Stimulated activated CD4-positive, alpha-beta T cell treated with anti-CD3 and anti-CD28 coated beads, Interleukin-4, amount 100 ng/mL, for 48 hours (primary cell): ENCODE measurements at places on chromosomes 6 and 20.

GRCh38 chr6:34447910-34448309 is 18.0 kb upstream of the PACSIN1 start:
- no peak for DNase-seq

GRCh38 chr6:24927277-24927955 is 8.3 kb downstream of the RIPOR2 start:
- DNase-seq = no peak

DNA sequence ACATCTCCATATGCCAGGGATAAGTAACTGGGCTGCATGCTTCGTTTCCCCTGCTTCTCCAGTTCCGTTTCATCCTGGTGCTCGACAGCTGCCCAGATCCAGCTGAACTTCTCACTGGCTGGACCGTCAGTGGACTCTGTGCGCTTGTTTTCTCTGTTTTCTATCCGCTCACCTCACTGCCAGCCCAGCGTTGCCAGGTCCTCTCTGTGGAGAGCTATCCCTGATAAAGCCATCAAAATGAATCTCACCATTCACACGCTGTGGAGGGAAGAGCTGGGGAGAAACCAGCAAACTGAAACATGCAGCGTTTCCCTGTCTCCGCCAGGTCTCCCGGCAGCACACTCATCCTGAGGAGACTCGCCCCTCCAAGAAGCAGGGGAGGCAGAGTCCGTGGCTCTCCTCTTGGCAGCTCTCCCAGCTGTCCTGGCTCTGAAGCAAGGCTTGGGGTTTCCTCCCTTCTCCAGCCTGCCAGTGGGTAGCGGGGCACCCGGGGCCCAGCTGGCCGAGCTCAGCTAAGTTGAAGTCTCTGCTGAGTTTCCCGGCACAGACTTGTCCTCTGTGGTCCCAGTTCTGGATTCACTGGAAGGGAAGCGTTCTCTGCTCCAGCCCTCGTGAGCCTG is 160.9 kb downstream of the DTNBP1 start:
- no peak for DNase-seq

- no peak for DNase-seq
Observed at GRCh38 chr20:61748376-61748775, 317.3 kb downstream of the TAF4 start.

DNA sequence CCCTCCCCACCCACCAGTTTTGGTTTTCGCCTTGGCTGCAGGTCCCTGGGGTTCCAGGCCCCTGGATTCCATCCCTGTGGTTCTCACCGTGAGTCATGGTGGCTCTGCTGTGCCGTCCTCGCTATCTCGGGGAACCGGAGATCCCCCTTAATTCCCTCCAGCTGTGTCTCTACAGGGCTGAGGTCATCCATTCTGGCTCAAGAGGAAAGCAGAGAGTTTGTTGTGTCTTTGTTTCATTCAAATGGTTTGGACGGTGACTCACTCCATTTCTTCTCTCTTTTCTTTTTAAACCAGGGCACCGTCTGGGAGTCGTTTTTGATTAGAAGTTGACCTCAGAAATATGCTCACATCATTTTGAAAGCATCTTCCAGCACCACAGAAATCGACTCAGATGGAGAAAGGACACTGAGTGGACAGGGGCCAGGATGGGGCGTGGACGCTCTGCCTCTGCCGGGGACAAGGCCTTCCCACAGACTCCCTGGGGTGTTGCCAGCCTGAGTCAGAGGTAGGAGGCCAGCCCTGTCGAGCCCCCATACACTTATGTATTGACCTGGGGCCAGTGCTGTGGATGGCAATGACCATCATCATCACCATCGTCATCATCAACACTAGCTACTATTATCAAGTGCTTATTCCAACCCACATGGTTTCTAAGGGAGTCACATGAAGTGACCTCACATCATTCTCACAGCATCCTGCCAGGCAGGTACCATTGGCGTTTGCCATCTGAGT is 176.2 kb downstream of the NFATC2 start:
- DNase-seq = no peak

DNA sequence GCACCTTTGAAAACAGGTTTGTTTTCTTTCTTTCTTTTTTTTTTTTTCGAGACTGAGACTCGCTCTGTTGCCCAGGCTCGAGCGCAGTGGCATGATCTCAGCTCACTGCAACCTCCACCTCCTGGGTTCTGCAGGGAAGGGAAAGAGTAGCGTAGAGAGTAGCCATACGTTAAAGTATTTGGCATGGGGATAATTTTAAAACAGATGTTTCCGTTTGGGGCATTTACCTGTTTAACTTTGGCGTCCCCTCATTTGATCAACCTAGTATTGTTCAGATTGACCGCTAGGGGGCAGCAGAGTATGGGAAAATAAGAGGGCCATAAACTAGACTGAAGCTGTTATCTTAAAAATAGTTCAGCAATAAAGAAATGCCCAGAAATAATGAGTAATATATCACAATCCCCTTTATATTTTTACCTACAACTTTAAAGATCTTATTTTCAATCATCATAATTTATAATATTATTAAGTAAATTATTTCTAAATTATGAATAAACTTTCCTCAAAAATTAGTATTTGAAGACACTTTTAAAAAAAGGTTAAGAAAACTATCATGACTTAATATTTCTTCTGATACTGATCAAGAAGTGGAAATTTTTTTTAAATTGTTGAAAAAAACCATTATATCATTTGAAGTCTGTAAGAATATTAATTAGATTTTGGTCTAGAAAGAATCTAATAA is 7.6 kb upstream of the TAAR9 start:
- DNase-seq = peak; percentile 63

DNA sequence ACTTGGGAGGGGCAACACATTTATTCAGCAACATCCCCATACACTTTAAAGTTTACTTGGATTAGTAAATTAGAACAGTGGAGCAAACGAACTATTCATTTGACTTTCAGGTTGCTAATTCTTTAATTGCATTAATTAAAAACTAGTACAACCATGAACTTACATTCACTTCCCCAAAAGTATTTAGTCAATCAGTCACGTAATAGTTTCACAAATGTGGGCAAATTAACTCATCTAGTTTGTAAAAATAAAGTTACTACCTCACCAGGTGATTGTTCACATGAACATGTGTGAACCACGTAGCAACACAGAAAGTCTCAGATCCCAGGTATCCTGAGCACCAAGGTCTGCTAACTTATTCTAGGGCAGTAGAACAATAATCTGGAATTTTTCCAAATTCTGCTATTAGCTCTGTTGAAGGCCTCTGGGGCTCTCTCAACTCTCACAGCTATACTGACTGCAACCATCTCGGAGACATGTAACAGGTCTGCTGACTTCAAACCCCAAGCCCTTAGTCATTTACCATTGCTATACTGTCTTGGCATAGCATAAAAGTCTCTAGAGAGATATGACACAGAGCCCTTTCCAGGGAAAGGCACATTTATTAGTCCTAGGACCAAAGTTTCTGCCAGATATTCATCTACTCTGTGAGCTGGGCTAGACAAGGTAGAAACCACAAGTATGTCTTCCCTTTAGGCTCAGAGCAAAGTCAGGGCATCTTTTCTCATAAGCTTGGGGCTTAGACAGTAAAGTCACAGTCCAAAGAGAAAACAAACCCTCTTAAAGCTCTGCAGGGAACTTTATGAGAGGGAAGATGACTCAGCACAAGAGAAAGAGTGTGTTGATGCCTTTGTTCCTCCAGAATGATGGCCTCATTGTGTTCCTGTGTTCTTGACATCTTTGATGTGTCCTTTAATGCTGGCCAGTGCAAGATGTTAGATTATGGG is 50.9 kb upstream of the CCDC28A start:
- no peak for DNase-seq

DNA sequence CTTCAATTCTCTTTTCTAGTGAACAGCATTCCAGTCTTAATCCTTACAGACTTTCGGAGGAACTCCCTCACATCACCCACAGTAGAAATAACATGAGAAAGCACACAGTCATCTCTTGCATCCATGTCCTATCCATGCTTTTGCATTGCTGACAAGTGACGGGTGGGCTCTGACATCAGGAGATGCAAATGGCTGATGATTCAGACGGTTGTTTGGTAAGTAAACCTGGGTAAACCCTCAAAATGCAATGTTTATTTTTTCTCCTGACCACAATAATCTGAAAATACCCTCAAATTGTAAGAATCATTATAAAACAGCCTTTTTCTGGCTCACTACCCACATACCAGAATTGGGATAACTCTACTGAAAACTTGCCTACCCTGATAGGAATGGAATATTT is 792.0 kb downstream of the MAFB start:
- no peak for DNase-seq

GRCh38 chr6:109820706-109821350 is 129.7 kb downstream of the FIG4 start:
- no peak for DNase-seq

DNA sequence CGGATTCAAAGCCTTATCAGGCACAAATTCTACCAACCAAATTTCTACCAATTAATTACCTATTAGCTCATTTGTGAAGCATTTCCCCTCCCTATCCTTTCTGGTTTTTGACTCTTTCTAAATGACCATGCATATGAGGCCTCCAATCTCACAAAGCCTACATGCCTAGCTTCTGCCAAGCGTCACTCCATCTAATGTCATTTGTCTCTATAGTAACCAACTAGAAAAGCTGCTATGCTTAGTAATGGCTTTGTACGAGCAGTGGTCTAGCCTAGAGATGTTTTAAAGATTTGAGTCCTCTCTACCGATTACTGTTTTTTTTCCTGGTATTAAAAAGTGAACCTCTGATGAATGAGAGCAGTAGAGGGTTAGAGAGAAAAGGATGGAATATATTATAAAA is 4.8 kb upstream of the ASF1A start:
- DNase-seq = no peak

GRCh38 chr6:164331026-164331425 is 916.5 kb downstream of the QKI start:
- DNase-seq = no peak
